Hematopoietic multipotent progenitor cell treated with erythropoietin and hydrocortisone succinate and interleukin-3 and kit ligand, for 6 days (in vitro differentiated cells): ENCODE measurements at places on chromosomes 16 and 17.

DNA sequence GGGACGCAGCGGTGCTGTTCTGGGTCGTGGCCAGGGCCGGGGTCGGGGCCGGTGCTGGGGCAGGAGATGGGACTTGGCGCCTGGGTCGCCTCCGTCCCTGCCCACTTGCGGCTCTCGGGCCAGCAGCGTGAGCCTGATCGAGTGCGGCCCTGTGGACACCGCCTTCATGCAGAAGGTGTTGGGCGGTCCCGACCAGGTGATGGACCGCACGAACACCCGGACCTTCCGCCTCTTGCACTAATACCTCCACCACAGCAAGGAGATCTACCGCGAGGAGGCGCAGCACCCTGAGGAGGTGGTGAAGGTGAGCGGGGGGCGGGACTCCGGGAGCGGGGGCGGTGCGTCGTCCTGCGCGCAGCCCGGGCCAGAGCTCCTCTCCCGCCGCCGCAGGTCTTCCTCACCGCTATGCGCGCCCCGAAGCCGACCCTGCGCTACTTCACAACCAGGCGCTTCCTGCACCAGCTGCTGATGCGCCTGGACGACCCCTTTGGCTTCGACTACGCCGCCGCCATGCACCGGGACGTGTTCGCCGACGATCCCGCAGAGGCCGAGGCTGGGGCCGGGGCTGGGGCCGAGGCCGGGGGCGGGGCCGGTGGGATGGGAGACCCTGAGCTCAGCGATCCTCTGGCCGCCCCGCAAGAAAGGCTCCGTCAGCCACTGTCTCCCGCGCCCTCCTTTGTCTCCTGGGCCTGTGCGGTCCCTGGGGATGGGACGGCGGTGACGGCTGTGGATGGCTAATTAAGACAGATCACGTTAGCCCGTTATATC lies 4.5 kb upstream of the HSD17B1 start:
- peak; percentile 77 for DNase-seq

DNA sequence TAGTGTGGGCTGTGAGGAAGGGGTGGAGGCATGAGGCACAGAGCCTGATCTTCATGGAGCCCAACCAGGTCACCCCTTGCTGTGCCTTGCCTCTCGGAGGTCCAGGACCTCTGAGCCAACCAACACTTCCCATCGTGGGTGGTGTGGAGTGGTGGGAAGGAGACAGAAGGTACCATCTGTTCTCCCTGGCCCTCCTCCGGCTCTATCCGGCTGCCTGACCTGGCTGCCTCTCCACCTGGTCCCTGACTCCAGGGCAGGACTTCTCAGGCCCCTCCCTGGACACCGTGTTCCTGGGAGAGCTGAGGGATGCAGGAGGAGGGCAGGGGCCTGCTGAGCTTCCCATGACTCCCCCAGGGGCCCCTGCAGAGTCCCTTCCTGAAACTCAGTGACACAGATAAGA lies 3.9 kb downstream of the PDK2 start:
- DNase-seq: no peak

DNA sequence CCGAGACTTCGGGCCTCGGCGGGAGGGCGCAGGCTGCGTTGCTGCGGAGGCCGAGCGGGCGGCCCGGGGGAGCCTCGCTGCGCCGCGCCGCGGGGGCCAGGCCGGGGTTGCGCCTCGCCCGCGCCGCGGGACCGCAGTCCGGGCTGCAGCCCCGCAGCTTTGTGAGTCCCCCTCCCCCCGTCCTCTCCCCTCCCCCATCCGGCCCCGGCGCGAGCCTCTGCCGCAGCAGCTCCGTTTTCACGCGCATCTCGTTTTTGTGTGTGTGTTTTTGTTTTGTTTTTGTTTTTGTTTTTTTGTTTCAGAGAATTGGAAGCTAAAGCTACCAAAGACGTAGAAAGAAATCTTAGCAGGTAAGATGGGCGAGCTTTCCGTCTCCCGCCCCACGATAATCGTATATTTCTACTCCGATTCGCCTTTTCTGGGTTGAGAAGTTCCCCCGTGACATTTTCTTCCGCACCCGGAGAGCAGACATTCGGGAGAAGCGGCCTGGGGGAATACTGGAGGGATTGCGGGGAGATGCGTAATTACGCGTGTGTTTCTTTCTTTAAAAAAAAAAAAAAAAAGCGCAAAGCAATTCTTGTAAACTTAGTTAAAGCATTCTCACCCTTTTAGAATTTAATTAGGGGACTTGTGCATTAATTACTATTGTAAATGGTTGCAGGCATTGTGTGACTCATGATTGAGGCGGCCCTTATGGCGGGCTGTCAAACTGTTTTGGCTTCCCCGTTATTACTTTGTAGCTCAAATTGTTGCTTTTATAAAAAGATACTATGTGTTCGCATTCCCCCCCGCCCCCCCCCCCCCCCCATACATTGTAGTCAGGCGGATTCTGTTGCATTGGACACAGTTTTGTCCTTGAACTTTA lies 732 bp downstream of the TNRC6A start:
- DNase-seq: peak; percentile 62

GRCh38 chr16:72098936-72099335 lies 5.3 kb downstream of the DHX38 start:
- DNase-seq: no peak

- no peak for DNase-seq
Observed at GRCh38 chr17:77720946-77721845, 237.3 kb upstream of the TNRC6C start.

DNA sequence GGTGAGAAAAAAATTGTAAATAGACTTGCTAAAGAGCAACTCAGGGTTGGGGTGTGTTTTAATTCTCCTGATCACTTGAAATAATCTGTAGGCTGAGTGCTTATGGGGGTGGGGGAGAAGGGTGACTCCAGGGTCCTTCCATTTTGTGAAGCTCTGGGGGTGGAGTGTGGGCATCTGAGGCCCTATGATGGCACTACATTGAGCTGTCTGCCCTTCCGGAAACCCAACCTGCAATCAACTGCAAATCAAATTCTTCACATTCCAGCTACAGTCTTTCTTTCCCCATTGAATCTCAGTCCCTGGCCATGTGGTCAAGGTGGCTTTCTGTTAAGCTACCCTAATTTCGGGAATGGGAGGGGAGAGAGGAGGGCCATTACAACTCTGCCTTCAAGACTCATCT lies 6.0 kb upstream of the CDC6 start:
- DNase-seq: no peak

DNA sequence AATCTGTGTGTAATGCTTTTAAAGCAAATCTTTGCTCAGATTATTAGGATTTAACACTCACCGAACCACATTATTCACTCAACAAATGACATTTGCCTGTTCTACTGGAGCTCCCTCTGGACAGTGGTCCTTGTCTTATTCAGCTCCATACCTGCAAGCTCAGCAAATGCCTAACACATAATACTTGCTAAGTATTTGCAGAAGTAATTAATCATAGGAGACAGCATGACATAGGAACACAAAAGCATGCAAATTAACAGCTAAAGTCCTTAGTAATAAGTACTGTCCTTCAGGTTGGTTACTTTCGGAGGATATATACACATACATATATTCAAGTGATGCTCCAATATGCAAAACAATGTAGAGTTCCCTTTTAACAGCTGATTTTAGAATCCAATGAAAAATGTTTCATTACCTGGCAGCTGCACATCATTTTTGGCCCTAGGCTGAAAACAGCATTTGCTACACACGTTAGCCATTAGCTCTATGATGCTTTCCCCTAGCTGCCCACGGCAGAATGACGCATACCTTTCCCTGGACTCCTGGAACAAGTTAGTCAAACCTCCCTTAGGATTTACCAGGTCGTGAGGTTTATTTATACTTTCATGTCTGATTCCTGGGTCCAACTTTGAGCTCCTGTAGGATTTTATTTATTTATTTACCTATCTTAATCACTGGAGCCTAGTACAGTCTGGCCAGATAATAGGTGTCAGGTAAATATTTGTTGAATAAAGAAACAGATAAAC lies 8.6 kb downstream of the BRD7 start:
- DNase-seq: no peak

DNA sequence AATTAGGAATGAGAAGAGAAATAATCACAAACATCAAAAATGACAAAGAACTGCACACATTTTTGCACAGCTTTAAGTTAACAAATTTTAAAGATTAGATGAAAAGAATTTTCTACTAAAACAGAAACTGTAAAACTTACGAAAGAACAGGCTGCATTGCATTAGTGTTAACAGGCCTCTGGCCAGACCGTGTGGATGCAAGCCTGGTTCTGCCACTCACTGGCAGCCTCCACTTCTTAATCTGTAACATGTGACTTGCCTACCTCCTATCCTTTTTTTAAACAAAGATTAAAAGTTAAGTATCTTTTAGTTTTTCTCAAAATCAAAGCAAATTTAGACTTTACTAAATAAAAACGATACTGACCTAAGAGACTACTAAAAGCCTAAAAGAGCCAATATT lies 37.5 kb downstream of the CREBBP start:
- peak; percentile 41 for DNase-seq

GRCh38 chr16:84505249-84506187 lies 1.1 kb upstream of the MEAK7 start:
- no peak for DNase-seq

DNA sequence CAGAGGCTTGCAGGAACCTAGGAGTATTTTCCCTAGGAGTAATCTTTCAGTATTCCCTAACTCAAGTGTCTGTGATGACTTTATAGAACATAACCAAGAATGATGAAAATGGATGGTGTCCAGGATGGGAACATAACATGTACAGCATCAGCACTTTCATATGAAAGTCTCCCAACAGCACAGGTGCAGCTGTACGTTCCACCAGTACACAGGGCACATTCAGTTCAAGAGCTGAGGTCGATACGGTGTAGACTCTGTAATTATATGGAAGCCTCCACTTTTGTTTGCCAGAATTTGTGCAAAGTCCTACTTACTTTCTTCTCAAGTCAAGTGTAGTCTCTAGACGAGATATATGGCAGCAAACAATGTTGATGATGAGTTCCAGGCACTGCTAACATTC lies 46.2 kb upstream of the CRYM start:
- DNase-seq: no peak

GRCh38 chr16:85514598-85515318 lies 98.4 kb upstream of the GSE1 start:
- DNase-seq: no peak

DNA sequence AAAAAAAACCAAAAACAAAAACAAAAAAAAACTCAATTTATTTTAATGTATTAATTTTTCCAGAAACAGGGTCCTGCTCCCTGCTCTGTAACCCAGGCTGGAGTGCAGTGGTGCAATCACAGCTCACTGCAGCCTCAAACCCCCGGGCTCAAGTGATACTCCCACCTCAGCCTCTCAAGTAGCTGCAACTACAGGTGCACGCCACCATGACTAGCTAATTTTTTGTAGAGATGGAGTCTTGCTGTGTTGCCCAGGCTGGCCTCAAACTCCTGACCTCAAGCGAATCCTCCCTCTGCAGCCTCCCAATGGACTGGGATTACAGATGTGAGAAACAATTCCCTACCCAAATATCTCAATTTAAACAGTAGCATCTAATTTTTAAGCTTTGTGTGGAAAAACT lies 25.2 kb upstream of the EMP2 start:
- no peak for DNase-seq
